Neuronal stem cell (in vitro differentiated cells): ENCODE measurements at places on chromosomes 13 and 19.

GRCh38 chr13:113919761-113920559, 53.9 kb downstream of the C13orf46 start:
- no peak for DNase-seq

DNA sequence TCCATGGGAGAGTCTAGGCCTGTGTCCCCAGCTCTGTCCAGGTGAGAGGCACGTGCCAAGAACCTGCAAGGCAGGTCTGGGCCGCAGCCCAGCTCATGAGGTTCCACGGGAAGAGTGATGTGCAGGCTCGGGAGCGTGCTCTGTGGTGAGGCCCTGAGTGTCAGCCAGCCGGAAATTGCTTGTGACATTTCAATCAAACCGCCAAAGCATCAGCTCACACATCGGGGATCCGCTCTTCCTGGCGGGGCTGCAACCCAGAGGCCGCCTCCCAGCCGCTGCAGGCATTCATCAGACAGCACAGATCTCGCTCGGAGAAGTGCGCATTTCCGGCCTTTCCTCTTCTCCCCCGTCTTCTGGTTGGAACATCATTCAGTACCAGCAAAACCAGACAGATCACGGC, 109.3 kb downstream of the KDM4B start:
- no peak for DNase-seq

DNA sequence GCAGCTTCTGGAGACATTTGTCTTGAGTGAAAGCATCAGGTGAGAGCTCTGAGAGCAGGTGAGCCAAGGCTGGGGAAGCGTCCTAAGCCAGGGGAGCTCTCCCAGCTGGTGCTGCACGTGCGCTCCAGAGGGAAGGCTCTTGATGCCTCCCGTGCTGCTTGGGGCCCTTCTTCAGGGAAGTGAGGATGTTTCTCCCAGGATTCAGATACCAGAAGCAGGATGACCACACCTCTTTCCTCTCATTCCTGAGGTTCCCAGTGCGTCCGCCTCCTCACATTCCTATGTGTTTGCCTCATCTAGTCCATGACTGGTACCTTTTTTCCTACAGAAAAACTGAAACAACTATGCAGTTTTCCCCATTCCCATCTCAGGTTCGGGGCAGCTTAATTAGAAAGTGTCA, 231.0 kb upstream of the IRS2 start:
- DNase-seq, result no peak

- DNase-seq, result no peak
Observed at GRCh38 chr19:6425732-6426620, 1.4 kb upstream of the KHSRP start.

GRCh38 chr19:862581-863314, 3.3 kb downstream of the CFD start:
- peak; percentile 57 for DNase-seq

GRCh38 chr13:46340011-46340410, 47.0 kb downstream of the RUBCNL start:
- DNase-seq, result no peak

- peak; percentile 82 for DNase-seq
Observed at GRCh38 chr19:1449467-1450442, at the start of gene APC2. TSS of gene APC2 (plus strand) at chr19:1450121. CDS start at chr19:1453002, 2,881 bp downstream.

DNA sequence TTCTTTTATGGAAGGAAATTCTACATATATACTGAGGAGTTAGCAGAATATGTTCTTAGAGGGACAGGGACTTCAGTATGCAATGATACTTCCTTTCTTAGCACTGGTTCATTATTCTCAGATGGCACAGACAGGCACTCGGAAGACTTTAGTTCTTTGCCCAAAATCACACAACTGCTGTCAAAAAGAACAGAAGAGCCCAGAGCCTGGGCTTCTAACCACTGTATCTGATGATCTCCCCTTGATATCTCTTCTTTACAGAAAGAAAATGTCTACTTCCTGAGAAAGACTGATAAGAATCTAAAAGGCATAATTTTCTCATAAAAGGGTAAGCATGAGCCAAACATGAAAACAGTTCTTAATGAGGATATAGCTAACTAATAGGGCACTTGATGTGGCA, 2034.2 kb upstream of the PRR20A start:
- DNase-seq, result no peak
